ENCODE measurements at places on chromosomes 11 and 22.

- no peak for DNase-seq
These were observed 95.5 kb downstream of the COMMD9 start for GRCh38 chr11:36193721-36194120.

GRCh38 chr11:91299980-91300379, 924.6 kb upstream of the FAT3 start:
- no peak for DNase-seq

DNA sequence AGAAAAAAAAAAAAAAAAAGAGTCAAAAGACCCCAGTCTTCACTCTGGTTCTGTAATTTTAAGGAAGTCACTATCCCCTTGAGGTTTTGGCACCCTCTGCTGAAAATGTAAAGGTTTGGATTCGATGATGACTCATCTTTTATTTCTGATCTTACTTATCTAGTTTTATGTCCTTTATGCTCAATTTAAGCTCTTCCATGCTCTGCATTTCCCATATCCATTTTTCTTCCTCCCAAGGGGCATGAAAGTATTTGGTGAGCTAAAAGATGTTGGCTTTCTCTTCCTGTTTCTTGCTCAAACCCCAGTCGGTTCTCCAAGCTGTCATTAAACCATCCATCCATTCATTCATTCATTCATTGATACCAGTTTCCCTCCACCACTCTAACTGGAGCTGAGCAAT, 61.0 kb upstream of the CDON start:
- no peak for DNase-seq

GRCh38 chr11:2960139-2960538, 30.9 kb upstream of the PHLDA2 start:
- DNase-seq: no peak

DNA sequence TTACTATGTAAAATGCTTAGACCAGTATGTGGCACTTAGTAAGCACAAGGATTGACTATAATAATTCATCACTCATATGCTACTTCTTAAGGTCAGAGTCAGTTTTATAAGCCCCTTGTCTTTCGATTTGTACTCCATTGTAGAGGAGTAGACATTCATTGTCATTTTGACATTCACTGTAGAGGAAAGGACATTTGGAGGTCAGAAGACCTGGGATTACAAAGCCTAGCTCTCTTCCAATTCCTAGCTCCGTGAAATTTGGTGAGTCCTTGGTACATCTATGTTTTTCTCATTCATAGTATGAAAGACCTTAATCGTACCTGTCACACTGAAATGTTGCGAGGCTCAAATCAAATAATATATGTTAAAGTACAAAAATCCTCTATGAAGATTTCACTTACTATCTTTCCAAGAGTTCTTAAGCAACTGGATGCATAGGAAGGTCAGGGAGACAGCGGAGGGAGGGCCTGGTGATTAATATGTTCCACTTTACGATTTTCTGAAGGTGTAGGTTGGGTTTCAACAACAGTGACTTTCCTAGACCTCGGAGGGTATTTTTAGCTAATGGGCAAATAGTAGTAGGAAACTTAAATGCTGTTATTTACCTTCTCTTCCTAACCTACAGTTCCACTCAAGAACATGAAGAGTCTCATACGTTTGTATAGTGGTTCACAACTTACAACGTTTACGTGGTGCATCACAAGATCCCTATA, 1.4 kb upstream of the EMSY start:
- no peak for DNase-seq

GRCh38 chr11:61293867-61294716, 1.0 kb downstream of the VWCE start:
- DNase-seq: no peak

GRCh38 chr11:3123761-3124733, 41.1 kb downstream of the OSBPL5 start:
- DNase-seq: peak; percentile 83

- no peak for DNase-seq
These were observed 318.9 kb downstream of the CTTN start for GRCh38 chr11:70716986-70717775.

DNA sequence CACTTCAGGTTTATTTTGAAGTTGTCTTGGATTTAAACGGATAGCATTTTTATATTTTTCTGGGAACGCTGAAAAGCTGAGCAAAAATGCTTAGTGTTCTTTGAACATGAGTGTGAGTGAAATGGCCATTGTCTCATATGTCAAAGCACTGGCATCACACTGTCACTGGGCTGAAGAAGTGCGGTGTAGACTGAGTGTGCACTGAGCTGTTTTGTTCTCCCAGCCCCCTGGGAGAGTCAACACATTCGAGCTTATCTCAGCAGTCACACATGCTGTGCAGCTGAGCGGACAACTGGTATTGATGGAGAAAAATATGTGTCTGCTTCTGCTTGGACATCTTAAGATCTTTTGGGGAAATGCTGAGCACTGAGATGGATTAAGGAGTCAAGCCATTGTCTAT, 90.8 kb downstream of the TECTA start:
- no peak for DNase-seq

GRCh38 chr22:40855071-40855978, 1.1 kb downstream of the ST13 start:
- DNase-seq: peak; percentile 8

DNA sequence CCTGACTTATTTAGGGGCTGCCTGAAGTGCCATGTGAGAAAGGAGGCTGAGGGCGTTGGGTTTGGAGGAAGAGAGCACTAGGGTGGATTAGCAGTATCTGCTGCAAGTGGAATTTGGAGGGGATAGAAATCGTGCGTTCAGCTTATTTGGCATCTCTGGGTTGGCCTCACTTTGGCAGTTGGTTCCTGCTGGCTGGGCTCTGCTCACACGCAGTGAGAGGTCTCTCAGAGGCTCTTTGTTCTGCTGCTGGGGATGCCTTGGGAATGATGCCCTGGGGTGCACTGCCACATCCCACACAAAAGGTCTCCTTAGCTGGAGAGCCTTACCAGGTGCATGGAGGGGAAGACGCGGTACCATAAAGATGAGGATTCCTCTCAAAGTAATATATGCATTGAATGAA, 17.7 kb upstream of the MICAL2 start:
- no peak for DNase-seq

DNA sequence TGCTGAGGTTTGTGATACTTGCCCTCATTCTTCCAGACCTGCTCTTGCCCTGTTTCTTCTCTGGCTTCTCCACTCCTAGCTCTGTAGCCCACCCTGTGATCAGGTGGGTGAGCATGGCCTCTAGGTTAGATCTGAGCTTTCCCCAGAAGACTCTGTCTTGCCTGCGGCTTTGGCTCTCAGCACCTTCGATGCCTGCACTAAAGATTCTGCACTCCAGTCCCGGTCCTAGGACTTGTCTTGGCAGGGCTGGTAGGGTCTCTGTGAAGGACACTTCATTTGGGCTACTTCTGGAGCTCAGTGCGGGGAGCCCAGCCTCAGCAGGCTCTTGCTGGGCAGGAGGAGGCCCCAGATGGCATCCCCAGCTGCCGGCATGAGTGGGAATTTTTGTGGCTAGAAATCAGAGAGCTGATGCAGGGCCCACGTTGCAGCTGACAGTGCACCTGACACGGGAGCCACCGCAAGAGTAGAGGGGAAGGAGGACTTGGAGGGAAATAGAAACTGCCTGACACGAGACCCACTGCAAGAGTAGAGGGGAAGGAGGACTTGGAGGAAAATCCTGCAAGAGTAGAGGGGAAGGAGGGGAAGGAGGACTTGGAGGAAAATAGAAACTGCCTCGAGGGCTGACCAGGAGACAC, 226.9 kb upstream of the B3GAT1 start:
- no peak for DNase-seq

DNA sequence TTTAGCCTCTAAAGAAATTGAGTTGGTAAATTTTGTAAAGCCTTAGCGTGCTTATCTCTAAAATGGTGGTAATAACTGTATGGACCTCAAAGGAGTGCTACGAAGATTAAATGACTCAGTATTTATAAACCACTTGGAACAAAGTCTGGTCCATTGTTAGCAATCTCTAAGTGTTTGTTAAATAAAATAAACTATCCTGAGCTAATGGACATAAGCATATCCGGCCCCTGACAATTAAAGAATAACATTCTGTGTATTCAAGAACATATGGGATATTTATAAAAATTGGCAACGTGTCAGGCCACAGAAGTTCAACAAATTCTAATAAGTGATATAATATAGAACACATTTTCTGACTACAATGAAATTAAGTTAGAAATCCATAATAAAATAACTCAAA, 71.0 kb downstream of the MYEOV start:
- no peak for DNase-seq

DNA sequence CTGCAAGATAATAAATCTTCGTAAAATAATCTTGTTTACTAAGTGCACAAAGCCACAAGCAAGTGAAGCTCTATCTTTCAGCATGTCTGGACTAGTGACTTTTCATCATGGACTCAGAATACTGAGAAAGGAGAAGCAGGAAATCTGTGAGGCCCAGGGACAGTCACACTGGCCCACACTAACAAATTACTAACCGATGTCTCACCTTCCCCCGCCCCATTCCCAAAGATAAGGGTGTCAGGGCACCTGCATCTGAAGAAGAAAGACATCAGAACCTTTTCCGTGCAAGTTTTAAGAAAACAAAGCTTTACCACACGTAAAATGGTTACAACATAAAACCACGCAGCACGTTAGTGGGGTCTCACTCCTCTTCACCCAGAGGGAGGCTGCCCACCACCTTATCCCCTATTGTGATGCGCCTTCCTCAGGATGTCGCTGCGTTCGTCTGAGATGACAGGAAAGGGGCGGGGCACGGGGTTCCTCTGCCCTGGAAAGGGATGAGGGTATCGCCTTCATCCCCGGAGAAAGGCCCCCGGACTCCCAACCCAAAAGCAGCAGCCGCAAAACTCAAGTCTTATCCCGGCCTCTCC, 616 bp downstream of the BTBD10 start:
- DNase-seq: peak; percentile 69

DNA sequence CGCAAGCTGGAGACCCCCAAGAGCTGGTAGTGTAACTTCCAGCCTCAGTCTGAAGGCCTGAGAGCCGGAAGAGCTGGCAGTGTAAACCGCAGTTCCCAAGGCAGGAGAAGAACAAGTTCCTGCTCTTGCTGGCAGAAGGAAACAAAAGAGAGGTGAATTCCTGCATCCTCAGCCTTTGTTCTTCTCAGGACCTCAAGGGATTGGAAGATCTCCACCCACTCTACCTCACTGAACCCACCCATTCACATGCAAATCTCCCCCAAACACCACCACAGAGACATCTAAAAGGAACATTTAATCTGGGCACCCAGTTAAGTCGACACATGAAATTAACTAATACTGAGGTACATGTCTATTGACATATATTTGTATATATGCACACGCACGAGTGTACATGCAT, 1310.3 kb downstream of the TBC1D22A start:
- no peak for DNase-seq

DNA sequence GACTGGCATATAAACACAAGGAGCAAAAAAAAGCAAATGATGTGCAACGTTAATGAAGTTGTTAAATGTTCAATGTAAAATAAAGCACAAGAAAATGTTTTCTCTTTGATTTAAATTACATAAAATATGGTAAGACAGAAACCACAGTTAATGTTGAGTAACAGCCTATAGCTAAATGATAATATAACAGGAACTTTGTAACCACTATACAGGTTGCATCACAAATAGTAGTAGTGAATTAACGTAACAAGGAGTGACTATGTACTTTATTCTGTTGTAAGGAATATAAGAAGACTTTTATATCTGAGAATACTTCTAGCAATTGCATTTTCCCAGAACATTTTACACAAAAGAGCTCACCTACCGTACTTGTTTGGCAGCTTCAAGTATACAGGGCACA, 16.9 kb downstream of the SAAL1 start:
- DNase-seq: no peak

GRCh38 chr11:95156916-95157541, 67.4 kb downstream of the ENDOD1 start:
- no peak for DNase-seq

GRCh38 chr11:125410091-125410490, 86.0 kb downstream of the FEZ1 start:
- DNase-seq: no peak

DNA sequence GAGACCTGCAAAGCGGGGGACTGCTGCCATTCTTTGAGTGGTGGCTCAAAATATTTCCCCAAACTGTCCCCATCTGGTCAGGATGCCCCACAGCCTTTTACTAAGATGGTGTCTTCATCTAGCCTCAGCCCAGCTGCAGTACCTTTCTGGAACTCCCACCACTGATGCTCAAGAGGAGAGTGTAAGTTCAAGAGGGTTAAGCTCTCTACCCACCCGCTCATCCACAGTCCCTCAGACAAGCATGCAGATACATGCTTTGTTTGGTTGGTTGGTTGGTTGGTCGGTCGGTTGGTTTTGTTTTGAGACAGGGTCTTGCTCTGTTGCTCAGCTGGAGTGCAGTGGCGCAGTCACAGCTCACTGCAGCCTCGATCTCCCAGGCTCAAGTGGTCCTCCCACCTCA, 14.5 kb upstream of the CAVIN3 start:
- no peak for DNase-seq

DNA sequence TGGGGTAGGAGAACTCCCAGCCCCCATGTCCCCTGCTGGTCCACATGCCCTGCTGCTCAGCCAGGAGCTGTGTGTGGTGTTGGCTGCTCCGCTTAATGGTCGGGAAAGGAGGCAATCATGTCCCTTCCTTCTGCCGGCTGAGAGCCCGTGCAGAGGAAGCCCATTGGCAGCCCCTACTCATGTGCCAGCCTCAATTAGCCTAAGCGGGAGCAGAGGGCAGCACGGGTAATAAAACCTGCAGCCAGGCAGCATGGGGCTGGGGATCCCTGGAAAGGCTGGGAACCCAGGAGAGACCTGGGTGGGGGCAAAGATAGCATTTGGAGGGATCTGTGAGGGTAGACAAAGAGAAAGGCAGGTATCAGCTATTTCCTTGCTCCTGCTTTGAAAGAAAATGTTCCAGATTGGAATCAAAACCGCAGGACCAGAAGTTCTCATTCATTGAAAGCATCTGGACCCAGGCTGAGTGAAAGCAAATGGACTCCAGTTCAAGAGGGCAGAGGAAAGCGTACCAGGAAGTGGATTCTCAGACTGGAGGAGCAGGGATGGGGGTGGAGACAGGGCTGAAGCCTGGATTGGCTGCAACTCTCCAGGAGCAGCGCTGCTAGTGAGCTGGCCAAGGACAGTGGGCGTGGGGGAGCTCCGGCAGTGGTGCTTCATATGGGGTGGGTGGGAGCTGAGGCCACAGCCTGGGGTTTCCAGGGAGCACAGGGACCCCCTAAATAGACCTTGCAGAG, 103.4 kb upstream of the NECTIN1 start:
- DNase-seq: peak; percentile 17

GRCh38 chr11:101429703-101430540, 153.9 kb downstream of the TRPC6 start:
- DNase-seq: no peak
